ENCODE measurements at places on chromosomes 1 and 21.
A peak's percentile ranks its signal among the peaks of the same experiment; 100 is the strongest.

- no peak for ATAC-seq
Observed at GRCh38 chr1:235892202-235892601, 25.5 kb upstream of the LYST start.

DNA sequence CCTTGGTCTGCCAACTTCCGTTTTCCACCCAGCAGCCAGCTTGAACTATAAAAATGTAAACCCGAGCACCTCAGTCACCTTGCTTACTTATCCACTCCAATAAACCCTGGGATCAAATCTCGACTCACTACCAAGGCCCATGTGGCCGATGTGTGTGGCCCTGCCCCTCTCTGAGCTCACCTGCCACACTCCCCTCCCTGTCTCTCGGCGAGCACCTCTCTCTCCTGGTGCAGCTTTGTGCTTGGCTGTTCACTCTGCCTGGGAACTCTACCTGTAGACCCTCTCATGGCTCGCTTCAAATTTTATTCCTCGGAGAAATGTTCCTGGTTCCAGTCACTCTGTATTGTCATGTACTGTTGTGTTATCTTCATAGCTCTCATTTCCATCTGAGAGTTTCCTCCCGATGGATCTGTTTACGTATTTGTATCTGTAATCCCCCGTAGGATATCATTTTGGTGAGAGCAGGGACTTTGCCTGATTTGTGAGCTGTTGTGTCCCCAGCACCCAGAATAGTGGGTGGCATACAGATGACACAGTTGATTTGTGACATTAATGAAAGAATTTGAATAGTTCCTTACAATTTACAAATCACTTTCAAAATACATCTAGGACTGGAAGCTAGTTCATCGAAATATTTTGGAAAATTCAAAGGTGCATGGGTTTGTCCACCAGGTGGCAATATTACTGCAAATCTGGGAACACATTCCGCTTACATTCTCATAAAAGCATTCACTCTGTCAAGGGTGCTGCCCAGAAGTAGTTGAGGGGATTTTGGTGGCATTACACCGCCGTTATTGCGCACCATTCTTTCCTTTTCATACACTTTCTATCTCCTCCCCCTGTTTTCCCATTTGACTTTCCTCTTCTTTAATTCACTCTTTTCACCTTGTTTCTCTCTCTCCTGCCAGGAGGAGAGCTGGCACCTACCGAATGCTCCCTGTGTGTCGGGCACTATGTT lies 95.3 kb downstream of the ABCA4 start:
- no peak for ATAC-seq

- ATAC-seq: peak; percentile 68
Observed at GRCh38 chr1:206808615-206809014, 36.3 kb upstream of the IL10 start.

DNA sequence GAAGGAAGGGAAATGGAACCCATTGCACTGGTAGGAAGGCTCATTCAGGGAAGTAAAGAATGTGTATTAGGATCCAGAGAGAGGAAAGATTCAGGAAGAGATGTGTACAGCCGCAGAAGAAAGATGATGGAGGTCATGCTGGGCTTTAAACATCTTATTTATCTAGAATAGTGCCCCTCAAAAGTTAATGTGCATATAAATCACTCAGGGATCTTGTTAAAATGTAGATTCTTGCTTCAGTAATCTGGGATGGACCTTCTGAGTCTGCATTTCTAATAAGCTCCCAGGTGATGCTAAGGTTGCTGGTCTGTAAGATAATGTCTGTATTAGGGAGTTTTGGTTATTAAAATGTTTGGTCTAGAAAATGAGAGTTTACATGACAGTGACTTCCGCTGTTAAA lies 46.3 kb downstream of the ADGRL2 start:
- ATAC-seq: no peak

- ATAC-seq: no peak
Observed at GRCh38 chr1:15189692-15190370, 36.3 kb downstream of the TMEM51 start.

DNA sequence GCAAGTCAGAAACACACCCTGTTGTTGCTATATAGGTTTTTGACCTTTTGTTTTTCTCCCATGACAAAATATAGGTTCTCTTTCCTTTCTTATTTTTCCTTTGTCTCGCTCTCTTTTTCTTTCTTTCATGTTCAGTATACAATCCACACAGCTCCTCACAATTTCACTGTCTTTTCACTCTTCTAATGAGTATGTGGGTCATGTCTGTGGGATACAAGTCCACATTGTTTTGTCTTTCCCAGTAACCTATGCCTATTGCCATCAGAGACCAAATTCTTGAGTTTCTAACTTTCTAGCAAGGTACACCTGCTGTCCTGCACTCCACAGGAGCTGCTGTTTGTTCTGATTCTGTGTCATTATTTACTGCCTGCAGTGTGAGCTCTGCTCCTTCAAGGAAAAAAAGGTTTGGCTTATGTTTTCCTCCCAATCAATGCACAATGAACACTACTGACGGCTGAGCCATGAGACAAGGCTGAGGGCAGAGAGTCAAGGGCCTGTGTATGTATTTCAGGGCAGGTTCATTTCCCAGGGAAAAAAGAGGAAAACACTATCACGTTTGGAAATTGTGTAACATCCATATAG lies 453.8 kb downstream of the NEGR1 start:
- ATAC-seq: no peak

DNA sequence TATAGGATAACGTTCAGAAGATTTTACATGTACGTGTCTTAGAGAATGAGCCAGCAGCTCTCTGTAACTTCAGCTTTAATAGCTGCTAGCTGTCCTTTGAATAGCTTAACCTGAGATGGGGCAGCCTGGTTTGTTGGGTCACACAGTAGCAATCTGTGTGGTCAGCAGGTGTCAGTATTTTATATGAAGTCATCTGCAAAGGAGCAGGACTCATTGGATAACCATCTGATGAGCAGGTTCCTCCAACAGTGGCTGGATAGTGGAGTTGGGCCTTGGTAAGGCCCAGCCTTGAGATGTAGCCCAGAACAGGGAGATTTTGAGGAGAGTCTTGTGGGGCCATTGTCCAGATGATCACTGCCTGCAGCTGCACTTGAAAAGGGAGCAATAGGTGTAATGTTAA lies 6.4 kb downstream of the GSTM5 start:
- ATAC-seq: no peak

DNA sequence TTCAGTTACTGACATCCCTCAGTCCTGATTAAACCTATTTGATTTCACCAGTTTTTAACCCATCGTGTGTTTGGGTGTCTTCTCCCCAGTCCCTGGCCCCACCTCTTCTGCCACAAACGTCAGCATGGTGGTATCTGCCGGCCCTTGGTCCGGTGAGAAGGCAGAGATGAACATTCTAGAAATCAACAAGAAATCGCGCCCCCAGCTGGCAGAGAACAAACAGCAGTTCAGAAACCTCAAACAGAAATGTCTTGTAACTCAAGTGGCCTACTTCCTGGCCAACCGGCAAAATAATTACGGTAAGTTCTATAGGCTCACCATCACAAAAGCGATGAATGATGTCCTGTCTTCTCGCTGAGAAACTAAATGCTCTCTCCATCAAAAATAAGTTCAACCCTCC lies 28.7 kb downstream of the NBPF3 start:
- ATAC-seq: no peak

DNA sequence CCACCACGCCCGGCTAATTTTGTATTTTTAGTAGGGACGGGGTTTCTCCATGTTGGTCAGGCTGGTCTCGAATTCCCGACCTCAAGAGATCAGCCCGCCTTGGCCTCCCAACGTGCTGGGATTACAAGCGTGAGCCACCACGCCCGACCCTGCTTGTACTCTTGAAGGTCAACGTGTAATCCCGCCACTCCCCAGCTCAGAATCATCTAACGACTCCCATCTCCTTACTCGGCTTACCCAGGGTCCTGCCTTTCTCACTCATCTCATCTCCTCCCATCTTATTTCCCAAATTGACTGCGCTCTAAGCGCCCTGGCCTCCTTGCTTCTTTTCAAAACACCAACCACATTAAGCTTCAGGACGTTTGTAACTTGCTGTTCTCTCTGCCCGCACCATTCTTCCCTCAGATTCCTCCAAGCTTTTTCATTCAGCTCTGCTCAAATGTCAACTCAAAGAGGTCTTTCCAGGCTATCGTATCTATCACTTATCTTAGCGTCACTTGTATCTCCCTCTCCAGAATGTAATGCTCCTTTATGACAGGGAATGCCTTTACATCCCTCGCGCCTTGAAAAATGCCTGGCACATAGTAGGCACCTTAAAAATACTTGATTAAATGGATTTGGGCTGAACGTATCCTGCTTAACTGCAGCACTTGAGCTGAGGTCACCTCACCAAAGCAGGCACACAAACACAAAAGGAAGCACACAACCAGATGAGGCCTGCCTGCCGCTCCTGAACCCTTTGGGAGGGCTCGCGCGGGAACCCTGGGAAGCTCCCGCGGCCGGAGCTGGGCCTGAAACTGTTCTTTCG lies 1.4 kb upstream of the USP1 start:
- ATAC-seq: no peak

GRCh38 chr1:27113861-27114260 lies 41.1 kb downstream of the SLC9A1 start:
- no peak for ATAC-seq

GRCh38 chr1:240619906-240620621 lies 8.1 kb upstream of the GREM2 start:
- ATAC-seq: no peak

DNA sequence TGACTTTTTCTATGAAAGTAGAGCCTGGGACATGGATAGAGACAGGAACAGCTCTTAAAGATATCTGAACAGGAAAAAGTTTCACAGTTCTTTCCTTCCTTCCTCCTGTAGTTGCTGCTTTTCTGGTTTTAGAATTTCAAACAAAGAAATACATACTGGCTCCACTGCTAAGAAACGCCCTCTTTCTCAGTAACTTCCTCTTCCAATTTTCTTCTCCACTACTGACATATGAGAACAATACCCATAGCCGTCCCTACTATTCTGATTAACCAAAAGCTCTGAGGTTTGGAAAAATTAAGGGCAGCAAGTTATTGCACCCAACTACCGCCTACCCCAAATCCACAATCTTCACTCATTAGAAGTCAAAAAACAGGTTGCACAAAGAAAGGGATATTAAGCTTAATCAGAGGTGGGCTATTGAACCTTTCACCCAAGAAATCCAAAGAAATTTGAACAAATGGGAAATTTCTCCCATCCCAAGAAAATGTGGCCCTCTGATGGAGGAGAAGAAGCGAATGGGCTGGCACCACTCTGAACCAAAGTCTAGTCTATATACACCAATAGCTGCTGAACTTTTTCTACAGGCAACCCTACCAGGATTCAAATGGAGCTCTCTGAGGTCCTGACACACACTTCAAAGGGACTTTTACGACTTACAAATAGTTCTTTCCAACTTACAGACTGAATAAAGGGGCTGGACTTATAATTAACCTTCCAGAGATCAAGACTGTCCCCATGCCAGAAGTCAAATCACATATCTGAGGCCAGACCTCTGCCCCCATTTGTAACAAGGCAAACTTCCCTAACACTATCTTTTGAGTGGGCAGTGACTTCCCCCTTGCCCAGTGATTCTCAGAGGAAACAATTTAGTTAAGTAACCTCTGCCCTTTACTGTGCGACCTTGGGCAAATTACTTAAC lies 1.7 kb downstream of the WASF2 start:
- ATAC-seq: no peak

GRCh38 chr1:225865514-225865913 lies 16.7 kb downstream of the TMEM63A start:
- no peak for ATAC-seq

- no peak for ATAC-seq
Observed at GRCh38 chr1:78839704-78840277, 166.7 kb downstream of the ADGRL4 start.

- no peak for ATAC-seq
Observed at GRCh38 chr1:190564117-190564516, 86.5 kb upstream of the BRINP3 start.

DNA sequence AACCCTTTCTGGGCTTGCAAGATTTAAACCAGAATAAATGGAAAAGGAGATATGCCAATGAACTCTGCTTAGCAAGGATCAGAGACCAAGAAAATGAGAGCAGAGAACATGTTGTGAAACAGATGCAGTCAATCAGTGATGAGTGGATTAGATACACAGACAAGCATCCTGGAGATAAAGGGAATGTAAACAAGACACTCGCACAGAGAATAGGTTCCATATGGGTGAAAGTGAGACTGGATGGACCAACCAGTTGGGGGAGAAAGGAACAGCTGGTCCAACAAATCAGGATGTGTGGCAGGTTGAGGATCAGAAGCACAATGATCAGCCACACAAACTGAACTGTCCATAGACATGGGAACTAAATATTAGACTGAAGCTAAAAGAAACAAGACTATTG lies 338.2 kb downstream of the ASTN1 start:
- no peak for ATAC-seq

DNA sequence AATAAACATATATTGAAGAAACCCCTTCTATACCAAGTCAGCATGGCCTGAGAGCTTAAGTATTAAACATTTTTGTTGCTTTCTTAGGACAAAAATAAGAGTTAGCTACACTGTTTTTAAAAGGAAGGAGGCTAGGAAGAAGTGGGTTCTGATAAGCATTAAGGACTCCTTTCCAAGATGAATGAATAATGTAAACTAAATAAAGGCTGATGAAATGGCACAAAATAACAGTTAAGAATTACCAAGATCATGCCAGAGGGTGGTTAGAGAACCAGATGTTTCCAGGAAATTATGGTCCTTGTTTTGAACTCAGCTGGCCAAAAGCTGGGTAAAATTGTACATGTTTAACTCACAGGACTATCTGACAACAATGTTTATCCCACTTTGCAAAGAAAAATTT lies 114.1 kb upstream of the ETS2 start:
- no peak for ATAC-seq

DNA sequence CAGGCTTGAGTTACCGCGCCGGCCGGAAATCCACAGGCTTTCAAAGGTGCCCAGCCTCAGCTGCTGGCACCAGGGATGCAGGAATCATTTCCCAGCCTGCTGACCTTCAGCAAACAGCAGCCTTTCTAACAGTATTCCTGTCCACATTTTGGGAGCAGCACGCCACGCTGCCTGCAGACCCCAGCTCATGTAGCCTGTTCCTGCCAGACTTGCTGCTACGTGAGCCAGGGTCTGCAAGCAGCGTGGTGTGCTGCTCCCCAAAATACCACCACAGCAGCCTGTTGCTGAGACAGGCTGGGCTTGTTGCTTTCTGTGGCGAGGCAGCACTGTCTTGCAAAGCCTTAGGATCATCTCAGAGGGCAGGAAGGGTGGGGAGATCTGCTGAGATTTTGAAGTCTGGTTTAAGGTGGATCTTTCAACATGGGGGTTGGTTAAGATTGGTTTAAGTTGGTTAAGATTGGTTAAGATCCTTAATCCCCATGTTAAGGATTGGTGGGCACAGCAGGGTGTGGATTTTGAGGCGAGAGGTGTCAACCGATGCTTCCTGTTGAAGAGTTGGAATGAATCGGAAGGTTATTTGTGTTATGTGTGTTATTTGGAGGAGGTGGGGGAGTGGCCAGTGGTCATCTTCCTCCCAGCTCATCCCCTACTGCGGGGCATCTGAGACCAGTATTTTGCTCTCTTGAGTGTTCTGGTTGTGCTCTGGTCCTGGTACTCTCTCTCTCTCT lies 12.9 kb downstream of the FAAH start:
- ATAC-seq: no peak

GRCh38 chr1:205057808-205058575 lies 15.0 kb downstream of the CNTN2 start:
- ATAC-seq: no peak

DNA sequence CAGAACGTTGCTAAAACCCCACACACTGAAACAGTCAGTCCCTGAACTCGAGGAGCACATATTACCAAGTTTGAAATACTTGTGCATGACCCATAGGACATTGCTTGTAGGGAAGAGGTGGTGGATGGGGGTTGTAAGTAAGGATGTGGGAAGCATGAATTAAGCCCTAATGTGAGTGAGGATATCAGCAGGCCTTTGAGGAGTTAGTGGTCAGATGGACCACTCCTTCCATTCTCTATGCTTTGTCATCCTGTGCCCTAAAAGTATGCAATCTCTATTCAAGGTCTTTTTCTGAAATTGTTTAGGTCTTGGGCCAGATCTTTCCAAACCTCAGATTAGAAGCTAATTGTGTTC lies 70.9 kb upstream of the SAMSN1 start:
- ATAC-seq: no peak

All from activated CD4-positive, CD25-positive, alpha-beta regulatory T cell treated with anti-CD3 and anti-CD28 coated beads, Interleukin-2, amount 50 U/mL, for 24 hours (primary cell).